Right cardiac atrium (tissue), 5 donors: ENCODE measurements at places on chromosomes 7 and 10.

GRCh38 chr7:64665980-64666662 is at the start of gene ZNF107:
ZNF107 (plus strand) TSS chr7:64666133; CDS start chr7:64666283, 150 bp downstream.
- DNase-seq, result peak; percentile 96

- DNase-seq, result no peak
Measured at GRCh38 chr10:84844461-84844860, 516.1 kb downstream of the CCSER2 start.

DNA sequence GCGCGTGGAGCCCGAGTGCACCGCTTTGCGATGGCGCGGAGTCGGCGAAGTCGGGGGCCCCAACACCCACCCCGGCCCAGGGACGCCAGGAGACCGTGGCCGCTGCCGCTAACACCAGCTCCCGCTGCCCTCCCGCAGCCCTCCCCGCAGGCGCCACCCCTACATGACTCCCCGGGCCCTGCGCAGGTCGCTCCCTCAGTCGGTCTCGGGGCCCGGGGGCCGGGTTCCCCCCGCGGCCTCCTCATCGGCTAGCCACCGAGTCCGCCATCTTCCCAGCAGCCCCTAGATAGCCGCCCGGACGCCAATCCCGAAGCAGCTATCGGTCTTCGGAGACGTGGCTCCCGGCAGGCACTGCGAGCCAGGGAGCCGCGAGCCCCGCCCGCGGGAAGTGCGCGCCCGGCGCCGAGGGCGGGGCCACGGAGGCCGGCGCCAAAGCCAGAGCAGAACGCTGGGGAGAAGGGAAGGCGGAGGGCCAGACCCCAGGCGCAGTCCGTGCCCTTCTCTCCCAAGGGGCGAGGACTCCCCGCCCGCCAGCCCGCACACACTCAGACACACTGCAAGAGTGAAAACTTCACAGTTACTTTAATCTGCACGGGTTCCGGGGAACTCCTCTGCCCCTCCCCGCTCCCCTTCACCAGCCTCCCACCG is at the start of gene FASTK:
FASTK (minus strand) TSS at position 288 of the 648 bp plus-strand sequence; CDS start at position 245, 43 bp downstream.
- DNase-seq, result peak; percentile 96

DNA sequence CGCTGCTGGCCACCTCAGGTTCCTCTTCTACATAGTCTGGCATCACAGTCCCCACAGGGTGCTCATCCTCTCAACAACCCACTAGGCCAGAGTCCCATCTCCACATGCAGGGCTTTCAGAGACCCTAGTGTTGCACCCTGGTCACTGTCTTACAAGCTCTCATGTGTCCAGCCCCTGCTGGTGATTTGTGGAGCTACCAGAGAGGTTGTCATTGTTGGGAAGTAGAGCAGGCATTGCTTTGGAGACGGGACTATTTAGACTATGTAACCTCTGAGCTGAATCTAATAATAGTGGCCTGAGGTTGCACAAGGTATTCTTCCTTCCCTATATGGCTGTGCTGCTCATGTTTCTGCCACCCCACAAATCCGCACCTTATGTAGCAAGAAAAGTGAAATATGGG is 135.3 kb upstream of the VWC2 start:
- no peak for DNase-seq

GRCh38 chr7:28739826-28740225 is 218.3 kb downstream of the TRIL start:
- no peak for DNase-seq
